Activated CD4-positive, alpha-beta T cell treated with anti-CD3 and anti-CD28 coated beads, Interleukin-2, amount 10 ng/mL, durations not matched to agents 24 days and 14 days (primary cell): ENCODE measurements at places on chromosomes 3 and 15. TPM values are rescaled to one million over a fixed set of nuclear protein-coding genes. Genes with fewer than 3 reads are reported as not detected.
A peak's percentile ranks its signal among the peaks of the same experiment; 100 is the strongest.

The SEC61A1 gene
- total RNA-seq = 194 TPM in 2 replicates

GRCh38 chr3:193590088-193590856, 2.7 kb upstream of the OPA1 start:
- peaks cover 4% of the 10 kb centered on the region for H3K36me3 ChIP-seq
- DNase-seq = no peak
- H3K27ac ChIP-seq = no peak overlapping the region
- no peaks in the 10 kb centered on the region for H3K27me3 ChIP-seq
- no peak overlapping the region for H3K4me3 ChIP-seq

- H3K27ac ChIP-seq = no peak overlapping the region
- H3K4me1 ChIP-seq = no peaks in the 10 kb centered on the region
- no peaks in the 10 kb centered on the region for H3K36me3 ChIP-seq
These were observed 298.4 kb downstream of the SATB1 start for GRCh38 chr3:18126772-18127171.

DNA sequence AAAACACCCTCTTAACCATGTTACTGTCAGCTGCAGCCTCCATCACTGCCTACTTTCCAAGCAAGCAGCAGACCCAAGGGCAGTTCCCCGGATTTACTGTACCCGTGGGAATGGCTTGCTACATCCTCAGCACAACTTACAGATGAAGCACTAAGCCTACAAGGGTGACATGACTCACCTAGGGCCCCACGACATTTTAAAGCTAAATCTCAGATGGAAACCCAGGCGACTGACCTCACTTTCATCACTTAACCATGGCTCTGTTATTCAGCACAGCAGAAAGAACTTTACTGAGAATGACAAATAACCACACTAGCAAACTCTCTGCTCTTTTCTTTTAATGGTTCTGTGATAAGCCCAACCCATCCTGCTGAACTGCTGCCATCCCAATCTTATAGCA, 65.6 kb downstream of the SUMF1 start:
- peaks cover 28% of the 10 kb centered on the region for H3K36me3 ChIP-seq
- H3K4me3 ChIP-seq = peak overlapping the region; percentile 42
- peak overlapping the region; percentile 83 for H3K27ac ChIP-seq
- no peak for DNase-seq

DNA sequence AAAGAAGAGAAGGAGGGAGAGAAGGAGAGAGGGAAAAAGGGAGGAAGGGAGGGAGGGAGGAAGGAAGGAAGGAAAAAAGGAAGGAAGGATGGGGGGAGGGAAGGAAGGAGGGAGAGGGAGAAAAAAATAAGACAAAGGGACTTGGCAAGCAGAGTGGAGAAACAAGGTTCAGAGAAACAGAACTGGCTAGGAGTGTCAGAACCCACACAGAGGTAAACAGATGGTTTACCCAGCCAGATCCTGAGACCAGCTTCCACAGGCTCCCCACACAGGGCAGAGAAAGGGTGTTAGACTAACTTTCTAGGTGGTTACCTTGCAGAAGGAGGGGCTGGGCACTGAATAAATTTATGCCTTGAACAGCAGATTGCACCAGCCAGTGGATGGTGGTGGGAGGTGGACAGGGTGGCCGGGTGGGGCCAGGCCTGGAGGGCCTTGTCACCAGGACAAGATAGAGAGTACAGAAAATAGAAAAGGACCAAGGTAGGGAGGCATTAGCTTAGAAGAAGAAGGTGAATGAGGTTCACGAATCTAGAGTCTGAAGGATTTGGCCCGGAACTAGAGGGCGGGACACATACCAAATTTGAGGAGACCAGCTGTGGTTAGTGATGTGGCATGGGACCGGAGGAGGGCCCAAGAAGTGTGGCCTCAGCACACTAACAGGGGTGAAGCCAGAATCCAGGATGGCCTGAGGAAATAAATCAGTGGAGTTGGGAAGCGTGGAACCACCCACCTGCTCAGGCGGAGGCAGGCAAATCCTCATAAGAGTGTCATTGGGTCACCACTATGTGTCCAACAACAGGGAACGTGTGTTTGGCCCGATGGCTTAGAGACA, 1.2 kb upstream of the TM4SF1 start:
- H3K4me3 ChIP-seq = no peak overlapping the region
- H3K27ac ChIP-seq = no peak overlapping the region
- H3K36me3 ChIP-seq = no peaks in the 10 kb centered on the region

DNA sequence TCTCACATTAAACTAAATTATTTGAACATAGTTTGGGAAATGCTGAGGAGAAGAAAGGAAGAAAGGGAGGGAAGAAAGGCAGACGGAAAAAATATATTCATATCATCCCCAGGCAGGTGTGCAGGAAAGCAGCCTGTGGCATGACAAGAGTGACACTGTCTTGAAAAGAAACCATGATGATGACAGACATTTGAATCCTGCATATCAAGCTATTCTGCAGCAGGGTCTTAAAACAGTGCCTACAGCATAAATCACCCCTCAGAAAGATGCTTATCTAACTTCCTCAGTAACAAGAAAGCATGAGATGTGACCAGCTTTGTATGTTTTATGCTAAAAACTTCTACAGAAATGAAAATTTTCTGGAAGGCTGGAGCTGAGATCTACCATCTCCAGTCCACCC, 144.5 kb upstream of the GRM7 start:
- no peak for DNase-seq
- H3K4me1 ChIP-seq = no peaks in the 10 kb centered on the region
- no peak overlapping the region for H3K4me3 ChIP-seq
- no peak overlapping the region for H3K27ac ChIP-seq

DNA sequence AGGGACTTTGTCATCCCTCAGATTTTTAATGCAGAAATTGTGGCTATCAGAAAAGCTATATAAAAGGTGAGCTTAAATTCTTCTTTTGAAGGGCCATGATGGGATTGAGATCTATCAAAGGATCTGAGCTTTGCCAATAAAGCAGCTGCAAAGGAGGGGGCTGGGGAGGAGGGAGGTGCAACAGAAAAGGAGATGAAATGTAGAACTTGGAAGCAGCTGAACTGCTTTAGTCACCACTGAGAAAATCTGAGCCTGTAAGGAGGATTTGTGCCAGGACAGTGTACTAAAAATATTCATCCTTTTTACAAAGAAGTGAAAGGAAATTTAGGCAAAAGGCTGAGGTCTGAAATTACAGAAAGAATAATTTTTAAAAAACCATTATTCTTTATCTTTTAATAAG, 10.4 kb downstream of the TSPAN3 start:
- H3K4me1 ChIP-seq = peaks cover 20% of the 10 kb centered on the region
- no peaks in the 10 kb centered on the region for H3K36me3 ChIP-seq
- DNase-seq = no peak
- no peak overlapping the region for H3K27ac ChIP-seq
- no peak overlapping the region for H3K4me3 ChIP-seq
- H3K27me3 ChIP-seq = no peaks in the 10 kb centered on the region
